ENCODE measurements at places on chromosomes 1 and 21.

GRCh38 chr1:243713470-243714186 is 136.4 kb downstream of the AKT3 start:
- DNase-seq, result peak; percentile 95

DNA sequence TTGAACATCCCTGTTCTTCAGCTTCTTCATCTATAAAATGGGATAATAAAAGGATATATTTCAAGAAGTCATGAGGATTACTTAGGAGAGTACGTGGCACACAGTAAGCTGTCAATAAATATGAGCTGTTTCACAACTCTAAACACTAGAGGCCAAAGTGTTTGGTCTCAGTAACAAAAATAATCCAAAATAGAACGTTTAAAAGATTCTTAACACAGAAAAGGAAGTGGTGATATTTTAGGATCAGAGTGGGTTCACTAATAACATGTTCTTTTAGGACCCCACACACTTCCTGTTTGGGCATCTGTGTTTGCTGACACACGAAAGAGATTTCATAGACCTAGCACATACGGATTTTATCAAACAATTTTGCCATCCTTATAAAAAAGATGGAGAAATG is 32.9 kb downstream of the TNFSF18 start:
- DNase-seq, result no peak

DNA sequence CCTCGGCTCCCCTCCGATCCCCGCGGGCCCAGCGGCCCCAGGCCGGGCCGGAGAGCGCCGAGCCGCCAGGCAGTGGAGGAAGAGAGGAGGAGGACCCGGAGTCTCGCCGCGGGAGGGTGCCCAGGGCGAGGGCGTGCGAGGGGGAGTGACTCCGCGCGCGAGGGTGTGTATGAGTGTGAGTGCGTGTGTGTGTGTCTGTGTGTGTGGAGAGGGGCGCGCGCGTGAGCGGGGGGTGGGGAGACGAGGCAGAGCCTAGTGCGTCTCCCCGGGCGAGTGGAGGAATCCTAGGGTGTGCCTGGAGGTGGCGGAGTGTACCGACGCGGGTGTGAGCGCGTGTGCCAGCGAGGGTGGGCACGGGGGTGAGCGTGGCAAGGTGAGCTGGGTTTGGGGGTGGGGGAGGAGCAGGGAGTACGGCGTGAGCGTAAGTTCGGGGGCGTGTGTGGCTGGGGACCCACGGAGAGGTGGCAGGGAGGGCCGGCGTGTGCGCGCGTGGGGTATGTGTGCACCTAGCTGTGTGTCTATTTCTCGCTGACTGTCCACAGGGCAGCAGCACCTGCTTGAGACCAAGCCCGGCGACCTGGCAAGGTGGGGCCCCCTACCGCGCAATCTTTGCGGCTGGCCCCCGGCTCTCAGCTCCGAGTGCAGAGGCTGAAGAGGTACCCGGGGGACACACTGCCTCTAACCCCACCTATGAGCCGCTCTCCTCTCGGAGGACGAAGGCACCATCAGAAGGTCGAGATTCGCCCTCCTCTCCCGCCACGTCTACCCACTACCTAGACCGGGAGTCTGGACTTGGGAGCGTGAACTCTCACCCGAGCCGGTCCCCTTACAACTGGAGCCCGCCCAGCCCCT is 784 bp upstream of the KCND3 start:
- DNase-seq, result no peak

DNA sequence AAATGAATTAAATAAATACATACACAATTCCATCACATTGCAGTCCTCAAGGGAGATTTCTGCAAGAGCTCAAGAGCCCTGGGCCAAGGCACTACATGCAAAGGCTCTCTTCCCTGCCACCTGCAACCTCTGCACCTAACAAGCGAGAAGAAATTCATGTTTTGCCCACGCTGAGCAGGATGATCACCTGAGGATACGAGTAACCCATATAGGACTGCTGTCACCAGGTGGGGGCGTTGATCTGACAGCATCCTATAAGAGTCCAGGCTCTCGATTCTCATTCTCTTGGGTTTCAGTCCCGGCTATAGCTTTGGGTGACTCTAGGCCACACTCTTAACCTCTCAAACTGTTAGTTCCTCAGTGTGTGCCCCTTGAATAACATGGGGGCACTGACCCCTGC is 18.7 kb upstream of the SPOCD1 start:
- no peak for DNase-seq

DNA sequence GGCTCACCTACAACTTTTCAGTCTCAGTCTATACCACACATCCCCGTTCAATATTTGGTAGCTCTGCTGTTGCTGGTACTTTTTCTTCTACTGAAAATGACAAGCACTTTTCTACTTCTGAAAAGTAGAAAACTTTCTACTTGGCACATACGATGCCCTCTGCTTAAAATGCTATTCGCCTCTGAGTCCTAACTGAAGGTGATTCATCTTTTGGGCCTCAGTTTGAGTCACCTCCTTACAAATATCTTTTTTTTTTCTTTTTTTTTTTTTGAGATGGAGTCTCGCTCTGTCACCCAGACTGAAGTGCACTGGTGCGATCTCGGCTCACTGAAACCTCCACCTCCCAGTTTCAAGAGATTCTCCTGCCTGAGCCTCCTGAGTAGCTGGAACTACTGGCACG is 136.0 kb upstream of the CYYR1 start:
- no peak for DNase-seq

DNA sequence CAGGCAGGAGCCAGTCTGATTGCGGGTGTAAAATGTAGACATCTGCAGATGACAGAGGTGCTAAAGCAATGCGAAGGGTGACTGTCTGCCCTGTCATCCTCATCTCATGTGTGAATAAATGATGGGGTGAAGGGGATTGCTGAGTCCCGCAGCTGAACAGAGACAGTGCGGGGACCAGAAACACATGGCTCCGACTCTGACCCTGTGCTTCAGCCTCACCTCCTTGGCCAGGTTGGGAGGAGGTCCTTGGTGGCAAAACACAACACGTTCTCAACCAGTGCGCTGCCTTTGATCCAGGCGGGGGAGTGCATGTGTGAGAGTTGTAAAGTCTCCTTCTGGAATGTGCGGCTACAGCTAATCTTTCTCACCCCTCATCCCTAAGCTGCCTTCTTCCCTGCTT is 32.0 kb upstream of the TTC22 start:
- no peak for DNase-seq

GRCh38 chr1:99756598-99756997 is 9.8 kb downstream of the FRRS1 start:
- no peak for DNase-seq

Measured in NCI-H1436 treated with DMSO at 0.1 percent for 48 hours (cell line).